ENCODE measurements at places on chromosomes 2 and 18.

GRCh38 chr2:102187496-102188150 lies 800 bp downstream of the IL1RL2 start:
- no peak for DNase-seq

GRCh38 chr18:5104246-5104645 lies 92.8 kb downstream of the AKAIN1 start:
- DNase-seq = no peak

GRCh38 chr2:75130171-75130570 lies 69.1 kb downstream of the TACR1 start:
- DNase-seq = no peak

DNA sequence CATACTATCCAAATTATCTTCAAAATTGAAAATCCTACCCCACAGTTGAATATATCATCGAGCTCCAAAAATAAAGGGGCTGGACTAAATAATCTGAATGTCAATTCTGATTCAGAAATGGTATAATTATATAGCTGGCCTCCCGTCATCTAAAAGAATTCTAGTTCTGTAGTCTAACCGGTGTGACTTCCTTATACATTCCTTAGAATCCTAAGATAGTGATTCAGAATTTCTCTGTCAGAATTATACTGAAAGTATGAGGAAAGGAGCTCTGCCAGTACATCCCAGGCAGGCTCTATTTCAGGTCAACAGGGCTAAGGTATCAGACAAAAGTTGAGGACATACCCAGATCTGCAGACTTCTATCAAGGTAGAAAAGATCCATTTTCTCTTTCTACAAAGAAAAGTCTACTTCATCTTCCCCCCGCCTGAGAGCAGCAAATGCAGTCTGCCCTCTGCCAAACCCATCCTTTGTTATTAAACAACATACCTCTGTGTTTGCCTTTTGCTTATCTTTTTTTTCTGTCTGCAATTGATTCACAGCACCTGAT lies 128.5 kb downstream of the METTL4 start:
- no peak for DNase-seq

- DNase-seq = no peak
Observed at GRCh38 chr2:232887171-232887850, 17.2 kb downstream of the SNORC start.

GRCh38 chr2:225065882-225066281 lies 23.6 kb upstream of the DOCK10 start:
- no peak for DNase-seq

DNA sequence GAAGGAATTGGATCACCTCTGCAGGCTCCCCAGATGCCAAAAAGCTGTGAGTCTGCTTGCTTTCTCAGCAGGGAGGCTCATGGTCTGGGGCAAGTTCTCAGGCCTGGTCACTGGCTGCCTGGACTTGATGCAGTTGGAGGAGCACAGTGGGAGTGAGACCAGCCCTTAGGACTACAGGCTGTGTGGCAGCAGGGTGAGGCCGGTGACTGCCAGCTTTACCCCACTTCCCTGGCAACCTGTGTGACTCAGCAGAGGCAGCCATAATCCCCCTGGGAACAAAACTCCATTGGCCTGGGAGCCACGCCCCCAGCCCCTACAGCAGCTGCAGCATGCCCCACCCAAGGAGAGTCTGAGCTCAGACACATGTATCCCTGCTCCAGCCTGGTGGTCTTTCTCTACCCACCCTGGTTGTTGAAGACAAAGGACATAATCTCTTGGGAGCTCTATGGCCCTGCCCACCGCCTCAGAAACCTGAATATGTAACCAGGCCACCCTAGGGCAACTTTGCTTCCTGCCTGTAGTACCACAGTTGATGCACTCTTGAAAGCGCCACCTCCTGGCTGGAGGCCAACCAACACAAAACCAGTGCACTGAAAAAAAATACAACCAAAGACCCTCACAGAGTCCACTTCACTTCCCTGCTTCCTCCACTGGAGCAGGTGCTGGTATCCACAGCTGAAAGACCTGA lies 106.8 kb upstream of the SPATS2L start:
- DNase-seq = no peak

DNA sequence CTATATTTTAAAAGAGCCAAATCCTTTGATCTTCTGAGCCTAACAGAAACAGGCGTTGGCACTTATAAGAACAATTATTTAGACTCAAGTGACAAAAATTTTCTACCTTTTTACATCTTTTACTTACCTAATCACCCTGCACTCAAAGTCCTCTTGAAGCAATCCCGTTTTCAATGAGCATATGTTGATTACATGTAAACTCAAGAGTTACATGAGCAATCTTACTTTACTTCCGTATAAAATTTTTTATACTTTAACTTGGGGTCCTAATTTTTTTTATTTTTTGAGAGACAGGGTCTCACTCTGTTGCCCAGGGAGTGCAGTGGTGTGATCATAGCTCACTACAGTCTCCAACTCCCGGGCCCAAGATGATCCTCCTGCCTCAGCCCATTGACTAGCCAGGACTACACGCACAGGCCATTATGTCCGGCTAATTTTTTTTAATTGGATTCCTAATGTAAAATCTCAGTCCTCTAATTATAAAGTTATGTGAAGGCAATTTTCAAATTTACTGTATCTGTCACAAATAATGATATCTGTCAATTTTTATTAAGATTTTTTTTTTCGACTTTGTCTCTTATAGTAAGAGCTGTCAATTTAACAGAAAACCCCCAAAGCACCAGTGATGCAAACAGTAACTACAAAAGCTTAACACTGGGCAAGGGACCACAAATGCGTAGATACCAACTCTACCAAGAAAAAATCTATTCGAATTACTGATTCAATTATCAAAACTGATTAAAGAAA lies 19.1 kb upstream of the STPG4 start:
- DNase-seq = no peak

DNA sequence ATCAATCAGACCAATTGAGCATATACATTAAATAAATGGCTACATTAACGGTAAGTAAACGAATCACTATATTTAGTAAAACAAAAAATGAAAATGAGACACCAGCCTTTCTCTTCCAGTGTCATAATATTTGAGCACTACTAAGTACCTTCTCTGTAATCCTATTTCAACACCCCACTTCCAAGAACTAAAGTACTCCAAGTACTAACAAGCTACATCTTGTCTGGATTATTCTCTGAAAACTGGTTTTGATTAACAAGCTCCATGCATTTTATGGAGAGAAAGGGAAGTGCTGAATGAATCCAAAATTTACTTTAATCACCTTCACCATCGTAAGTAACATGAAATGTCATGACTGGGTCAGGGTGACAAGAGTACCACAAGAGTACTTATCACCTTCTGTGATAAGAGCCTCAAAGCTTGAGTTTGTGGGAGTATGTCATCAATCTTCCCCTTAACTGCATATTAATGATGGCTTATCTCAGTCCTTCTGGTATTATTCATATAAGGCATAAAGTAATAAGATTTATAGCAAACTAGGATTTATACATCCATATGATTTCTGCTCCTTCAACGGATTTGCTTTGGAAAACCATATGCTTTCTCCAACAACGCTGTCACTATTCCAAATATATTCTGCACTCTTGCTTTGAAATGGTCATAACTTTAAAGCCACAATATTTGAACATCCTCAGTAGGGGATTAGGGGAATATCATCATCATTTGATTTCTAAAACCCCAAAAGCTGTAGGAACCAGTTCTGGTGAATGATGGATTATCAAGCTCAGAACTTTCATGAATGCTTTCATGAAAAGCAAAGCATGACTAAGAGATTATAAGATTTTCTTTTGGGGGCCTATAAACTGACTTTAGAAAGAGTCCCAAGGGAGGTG lies 127.0 kb downstream of the ANTXR1 start:
- no peak for DNase-seq

DNA sequence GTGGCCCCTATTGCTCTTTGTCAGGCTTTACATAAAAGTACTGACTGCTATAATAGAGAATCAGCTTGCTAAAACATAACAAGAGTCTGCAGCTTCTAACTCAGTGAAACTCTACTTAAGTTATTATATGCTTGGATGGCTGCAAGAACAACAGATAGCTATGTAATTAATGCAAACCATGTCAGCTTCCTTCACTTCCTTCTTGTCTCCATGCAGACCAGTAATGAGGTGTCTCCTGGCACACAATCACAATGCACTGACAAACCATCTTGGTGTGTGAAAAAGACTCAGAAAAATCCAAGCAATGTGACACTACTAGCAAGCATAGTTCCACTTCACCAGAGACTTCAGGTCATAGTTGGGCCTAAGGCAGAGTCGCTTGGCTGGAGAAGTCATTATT lies 2068.9 kb upstream of the PIK3C3 start:
- DNase-seq = no peak

GRCh38 chr2:209423562-209424198 lies at the start of gene MAP2:
TSS of gene MAP2 (plus strand) at chr2:209424047. CDS start at chr2:209653171, 229,124 bp downstream.
- DNase-seq = peak; percentile 77

- DNase-seq = no peak
Observed at GRCh38 chr2:136127356-136127755, 9.4 kb upstream of the CXCR4 start.

GRCh38 chr18:56240405-56240804 lies 398.0 kb downstream of the TXNL1 start:
- no peak for DNase-seq

DNA sequence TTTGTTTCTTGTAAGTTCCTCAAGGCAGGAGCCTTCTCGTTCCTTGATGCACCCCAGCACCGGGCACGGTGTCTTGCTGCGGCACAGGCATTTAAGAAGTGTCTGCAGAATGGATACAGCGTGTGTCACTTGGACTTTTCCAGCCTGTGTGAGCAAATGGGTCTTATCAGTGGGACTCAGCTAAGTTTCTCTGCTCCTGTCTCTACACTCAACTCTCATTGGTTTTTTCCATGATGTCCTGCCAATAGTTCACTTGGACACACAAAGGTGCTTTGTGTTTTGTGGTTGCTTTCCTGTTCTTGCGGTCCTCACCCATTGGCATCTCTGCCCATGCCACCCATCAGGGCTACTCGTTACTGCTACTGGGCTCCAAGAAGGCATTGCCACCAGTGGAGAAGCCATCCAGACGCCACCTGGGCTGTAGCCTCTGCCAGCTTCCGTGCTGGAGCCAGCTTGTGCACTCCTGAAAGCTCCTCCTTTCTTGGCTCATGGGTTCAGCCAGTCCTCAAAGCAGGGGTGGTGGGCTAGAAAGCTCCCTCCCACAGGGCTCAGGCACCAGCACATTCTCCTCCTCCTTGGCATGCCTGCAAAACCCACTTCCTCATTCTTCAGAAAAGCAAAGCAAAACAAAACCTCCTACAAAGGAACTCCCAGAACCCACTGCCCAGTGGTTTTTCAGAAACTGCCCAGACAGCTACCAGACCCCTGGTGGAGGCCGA lies 41.4 kb downstream of the IL1R2 start:
- DNase-seq = no peak

GRCh38 chr2:120348134-120348736 lies 2.3 kb downstream of the INHBB start:
- DNase-seq = no peak

- no peak for DNase-seq
Observed at GRCh38 chr2:232993231-232993821, 19.7 kb downstream of the NGEF start.

DNA sequence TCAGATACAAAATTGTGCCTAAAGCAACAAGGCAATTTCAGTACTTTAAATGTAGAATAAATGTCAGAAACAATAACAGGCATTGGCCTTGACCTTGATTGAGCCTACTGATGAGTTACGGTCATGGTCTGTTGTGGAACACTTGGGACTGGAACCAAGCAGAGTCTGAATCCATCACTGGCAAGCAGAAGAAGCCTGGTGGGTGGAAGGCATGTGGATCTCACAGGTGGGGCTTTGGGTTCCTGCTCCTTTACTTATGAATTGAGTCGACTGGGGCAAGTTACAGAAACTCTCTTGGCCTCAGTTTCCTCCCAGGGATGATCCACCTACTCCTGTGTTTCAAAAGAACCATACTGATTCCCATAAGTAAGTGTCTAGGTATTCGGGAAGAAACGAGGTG lies 102.3 kb downstream of the KCNF1 start:
- no peak for DNase-seq

GRCh38 chr2:46471019-46471583 lies 8.3 kb upstream of the TMEM247 start:
- no peak for DNase-seq

DNA sequence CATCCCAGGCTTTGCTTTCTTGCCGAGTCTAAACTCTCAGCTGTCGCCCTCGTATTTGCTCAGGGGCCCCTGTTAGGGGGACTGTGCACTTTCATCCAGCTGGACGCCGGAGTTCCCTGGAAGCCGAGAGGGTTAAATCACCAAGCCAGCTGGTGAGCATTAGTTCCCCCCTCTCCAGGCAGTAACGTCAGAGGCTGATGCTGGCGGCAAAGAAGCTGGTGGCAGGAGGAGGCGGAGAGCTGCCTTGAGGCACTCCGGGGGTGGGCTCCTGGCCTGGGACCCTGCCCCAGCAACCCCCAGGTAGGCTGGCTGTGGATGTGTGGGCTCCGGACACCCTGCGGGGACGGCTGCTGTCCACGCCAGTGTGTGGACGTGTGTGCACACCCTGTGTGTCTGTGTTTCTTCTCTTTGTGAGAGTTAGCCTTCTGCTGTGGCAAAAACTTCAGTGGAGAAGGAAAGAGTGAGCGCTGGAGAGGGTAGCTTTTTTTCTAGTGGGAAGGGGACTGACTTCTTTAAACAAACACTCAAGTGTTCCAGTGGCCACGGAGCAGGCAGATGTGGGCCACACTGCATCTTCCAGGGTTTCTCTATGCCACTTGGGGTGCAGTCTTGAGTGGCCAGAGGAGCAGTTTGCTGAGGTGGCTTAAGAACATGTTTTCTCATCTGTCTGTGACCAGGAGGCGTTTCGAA lies 84.7 kb downstream of the GLI2 start:
- no peak for DNase-seq

- DNase-seq = no peak
Observed at GRCh38 chr2:120369250-120369649, 23.3 kb downstream of the INHBB start.

GRCh38 chr2:161420406-161421074 lies 4.4 kb downstream of the TBR1 start:
- DNase-seq = no peak

DNA sequence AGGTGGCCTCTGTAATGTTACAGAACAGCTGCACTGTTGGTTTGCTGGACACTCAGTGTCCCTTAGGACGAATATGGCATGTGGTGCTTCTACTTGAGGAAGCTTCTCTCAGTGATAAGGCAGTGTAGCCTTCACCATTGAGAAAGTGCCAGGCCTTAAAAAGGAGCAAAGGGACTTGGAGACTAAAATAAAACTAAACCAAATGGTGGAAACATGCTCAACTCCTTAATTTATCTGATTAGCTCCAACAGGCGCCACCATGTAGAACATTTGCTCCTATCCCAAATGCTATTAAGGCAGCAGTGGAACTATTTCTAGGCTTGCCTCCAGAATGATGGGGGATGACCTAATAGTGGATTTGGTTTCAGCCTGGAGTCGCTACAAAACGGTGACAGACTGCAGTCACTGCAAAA lies 77.5 kb upstream of the MYL1 start:
- no peak for DNase-seq

GRCh38 chr2:217599906-217600305 lies 402.9 kb downstream of the TNS1 start:
- DNase-seq = no peak

- peak; percentile 85 for DNase-seq
Observed at GRCh38 chr2:237669628-237670392, 42.4 kb downstream of the LRRFIP1 start.

- DNase-seq = no peak
Observed at GRCh38 chr18:46265196-46266156, 161.3 kb downstream of the HAUS1 start.
